GM04504 (cell line): ENCODE measurements at places on chromosomes 7 and 10.
A peak's percentile ranks its signal among the peaks of the same experiment; 100 is the strongest.

DNA sequence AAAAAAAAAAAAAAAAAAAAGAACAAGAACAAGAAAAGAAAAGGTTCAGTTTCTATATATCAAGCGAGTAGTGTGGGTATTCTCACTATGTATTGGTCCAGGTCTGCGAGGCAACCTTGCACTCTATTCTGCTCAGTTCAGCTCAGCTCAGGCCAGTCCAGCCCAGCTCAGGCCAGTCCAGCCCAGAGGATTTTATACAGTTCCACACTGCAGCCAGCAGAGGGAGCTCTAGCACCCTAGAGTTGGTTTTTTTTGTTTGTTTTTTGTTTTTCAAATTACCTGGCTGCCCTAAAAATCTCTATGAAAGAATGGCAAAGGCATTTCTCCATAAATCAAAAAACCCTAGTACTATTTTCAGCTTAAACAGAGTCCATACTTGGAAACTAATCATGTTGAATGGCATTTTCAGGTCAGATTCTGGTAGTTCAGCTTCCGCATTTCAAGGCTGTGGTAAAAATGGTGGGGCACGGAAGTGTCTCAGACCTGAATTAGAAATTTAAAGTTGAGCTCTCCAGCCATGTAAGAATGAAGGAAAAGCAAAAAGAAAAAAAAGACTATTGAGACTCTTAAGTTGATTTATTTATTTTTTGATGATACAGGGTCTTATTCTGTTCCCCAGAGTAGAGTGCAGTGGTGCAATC lies 55.2 kb upstream of the GSDME start:
- DNase-seq, result no peak

- no peak for DNase-seq
These were observed 114.0 kb downstream of the PDGFA start for GRCh38 chr7:405489-406211.

DNA sequence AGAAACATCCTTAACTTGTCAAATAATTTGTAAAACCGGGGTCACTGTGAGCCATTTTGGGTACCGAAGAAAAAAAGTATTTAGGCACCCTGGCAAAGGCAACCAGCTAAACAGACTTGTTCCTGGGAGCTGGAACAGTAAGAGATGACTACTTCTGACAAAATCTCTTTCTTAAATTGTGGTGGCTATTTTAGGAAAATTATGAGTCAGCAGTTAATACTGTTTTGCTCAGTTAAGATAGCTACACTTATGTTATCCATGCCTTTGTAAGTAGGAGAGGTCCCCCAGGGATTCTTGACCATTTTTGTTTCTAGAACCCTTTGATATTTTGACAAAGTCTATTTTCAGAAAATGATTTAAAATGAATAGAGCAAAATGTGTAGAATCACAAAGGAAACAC lies 68.7 kb downstream of the TAX1BP1 start:
- DNase-seq, result no peak

- no peak for DNase-seq
These were observed 69.1 kb downstream of the ZNF438 start for GRCh38 chr10:30962522-30962921.

- peak; percentile 96 for DNase-seq
These were observed 122.7 kb downstream of the PRKAG2 start for GRCh38 chr7:151754142-151754590.

- DNase-seq, result no peak
These were observed 676.0 kb upstream of the GALNT17 start for GRCh38 chr7:70455925-70456324.

DNA sequence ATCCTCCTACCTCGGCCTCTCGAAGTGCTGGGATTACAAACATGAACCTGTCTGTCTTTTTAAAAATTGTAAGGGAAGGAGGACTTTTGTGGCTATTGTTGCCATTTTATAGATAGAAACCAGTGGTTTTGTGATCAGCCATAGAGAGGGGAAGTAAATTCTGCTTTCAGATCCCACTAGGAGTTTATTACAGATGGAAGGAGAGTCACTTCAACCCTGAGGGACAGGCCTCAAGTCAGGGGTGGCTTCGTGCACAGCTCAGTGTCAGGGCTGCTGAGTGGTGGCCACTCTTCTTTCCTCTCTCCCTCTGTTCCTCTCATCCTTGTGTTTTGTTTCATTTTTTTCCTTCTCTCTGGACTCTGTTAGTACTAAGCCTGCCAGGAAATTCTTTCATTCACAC lies 60.8 kb downstream of the OGDH start:
- no peak for DNase-seq
